IPS DF 19.7 (cell line): ENCODE measurements at places on chromosomes 7 and 10.

GRCh38 chr10:35668865-35669650 is 27.0 kb upstream of the FZD8 start:
- DNase-seq = no peak

GRCh38 chr10:15601819-15602218 is 117.9 kb downstream of the ITGA8 start:
- DNase-seq = no peak

DNA sequence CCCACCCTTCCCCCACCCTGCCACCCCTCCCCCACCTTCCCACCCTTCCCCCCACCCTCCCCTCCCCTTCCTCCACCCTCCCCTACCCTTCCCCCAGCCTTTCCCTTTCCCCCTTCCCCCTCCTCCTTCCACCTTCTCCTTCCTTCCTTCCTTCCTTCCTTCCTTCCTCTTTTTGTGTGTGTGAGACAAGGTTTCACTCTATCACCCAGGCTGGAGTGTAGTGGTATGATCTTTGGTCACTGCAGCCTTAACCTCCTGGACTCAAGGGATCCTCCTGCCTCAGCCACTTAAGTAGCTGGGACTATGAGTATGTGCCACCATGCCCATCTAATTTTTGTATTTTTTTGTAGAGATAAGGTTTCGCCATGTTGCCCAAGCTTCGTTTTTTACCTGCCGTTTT is 35.2 kb downstream of the CYP17A1 start:
- DNase-seq = no peak

DNA sequence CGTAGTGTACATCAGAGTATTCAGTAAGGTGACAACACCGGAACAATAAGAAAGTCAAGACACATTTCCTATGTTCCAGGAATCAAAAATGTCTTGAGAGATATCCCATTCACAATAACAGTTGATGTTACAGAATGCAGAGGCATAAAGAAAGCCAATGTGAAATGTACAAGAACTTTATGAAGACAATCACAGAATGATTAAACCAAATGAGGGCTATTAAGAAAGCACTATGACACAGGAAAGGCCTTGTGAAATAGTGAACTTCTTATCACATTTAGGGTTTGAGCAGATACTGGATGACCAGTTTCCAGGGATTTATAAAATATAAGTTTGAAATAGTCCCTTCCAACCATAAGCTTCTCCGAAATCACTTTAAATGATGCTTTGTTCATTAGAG is 52.7 kb downstream of the VWDE start:
- no peak for DNase-seq

- DNase-seq = no peak
These were observed 92.2 kb downstream of the SPDYE5 start for GRCh38 chr7:75584354-75584753.

DNA sequence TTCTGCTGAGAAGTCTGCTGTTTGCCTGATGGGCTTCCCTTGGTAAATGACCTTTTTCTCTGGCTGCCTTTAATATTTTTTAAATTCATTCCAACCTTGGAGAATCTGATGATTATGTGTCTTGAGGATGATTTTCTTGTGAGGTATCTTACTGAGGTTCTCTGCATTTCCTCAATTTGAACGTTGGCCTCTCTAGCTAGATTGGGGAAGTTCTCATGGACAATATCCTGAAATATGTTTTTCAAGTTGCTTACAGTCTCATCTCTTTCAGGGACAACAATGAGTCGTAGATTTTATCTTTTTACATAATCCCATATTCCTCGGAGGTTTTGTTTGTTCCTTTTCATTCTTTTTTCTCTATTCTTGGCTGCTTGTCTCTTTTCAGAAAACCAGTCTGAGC is 208.4 kb downstream of the KIF20B start:
- no peak for DNase-seq

DNA sequence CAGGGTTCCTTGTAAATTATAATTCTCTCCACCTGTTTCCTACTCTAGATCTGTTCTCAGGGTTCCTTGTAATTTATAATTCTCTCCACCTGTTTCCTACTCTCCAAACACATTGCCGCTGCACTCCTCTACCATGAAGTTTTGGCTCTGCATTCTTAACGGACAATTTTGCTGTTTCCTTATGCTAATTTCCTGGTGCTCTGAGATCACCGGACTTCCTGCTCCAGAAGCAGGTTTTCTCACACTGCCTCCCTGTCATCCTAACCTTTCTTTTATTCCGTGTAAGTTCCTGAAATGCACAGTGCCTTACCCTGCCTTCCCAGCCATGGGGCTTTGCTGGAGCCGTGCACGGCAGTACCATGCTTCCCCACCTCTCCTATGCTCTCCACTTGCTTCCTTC is 256.8 kb downstream of the PLXNA4 start:
- no peak for DNase-seq

- DNase-seq = no peak
These were observed 363.3 kb downstream of the TYW1 start for GRCh38 chr7:67359900-67360299.

DNA sequence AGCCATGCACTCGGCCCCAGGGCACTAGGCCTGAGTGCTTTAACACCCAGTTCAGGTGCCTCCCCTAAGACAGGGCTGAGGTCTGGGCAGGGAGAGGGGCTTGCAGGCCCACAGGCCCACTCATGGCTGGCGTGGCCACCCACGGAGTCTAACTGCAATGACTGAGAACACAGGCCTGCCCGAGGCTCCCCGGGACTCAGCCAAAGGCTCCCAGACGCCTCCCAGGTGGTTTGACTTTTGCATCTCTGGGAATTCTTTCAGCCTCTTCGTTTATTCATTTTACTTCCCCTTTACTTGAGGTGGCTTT is 37.3 kb downstream of the PTPRN2 start:
- no peak for DNase-seq

GRCh38 chr7:16498122-16498521 is 28.5 kb upstream of the LRRC72 start:
- DNase-seq = no peak

DNA sequence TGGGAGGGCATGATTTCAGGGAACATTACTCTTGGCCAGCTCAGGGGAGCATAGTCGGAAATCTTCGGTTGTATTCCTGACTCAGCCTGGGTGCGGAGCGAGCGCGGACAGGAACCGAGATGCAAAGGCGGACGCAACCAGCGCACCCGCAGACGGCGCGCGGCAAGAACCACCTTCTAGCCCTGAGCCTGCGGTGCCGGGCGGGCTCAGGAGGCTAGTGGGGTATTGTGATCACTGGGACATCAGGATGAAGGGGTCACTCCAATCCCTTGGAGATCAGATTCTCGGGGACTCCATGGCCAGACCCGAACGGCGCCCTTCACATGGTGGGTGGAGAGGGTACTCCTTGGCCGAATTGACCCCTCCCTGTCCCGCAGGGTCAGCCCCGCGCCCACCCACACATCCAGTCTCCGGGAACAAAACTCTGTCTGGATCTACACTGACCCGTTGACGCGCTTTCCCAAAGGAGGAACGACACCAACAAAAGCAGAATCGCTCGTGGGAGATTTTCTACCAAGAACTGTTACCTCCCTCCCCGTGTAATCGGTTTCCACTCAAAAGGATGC is 730.5 kb downstream of the ZWINT start:
- no peak for DNase-seq

- DNase-seq = no peak
These were observed 112.7 kb downstream of the SLIT1 start for GRCh38 chr10:97072851-97073665.

DNA sequence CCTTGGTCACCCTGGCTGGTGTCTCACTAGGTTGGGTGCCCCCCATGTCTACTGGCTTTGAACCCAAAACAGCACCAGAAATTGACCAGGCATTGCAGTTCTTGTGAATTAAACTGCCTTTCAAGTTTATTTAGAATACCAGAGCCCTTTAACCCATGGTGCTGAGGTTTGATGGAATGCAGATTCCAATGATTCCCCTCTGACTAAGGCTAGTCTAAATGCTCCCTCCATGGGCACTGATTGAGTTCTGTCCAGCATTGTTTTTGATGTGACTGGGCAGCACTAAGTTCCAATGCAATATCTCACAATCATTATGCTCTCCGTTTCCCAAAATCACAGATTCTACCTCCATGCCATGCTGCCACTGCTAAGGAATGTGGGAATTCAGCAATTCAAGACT is 1047.4 kb upstream of the LRRN3 start:
- DNase-seq = no peak

- no peak for DNase-seq
These were observed 41.7 kb upstream of the NRF1 start for GRCh38 chr7:129569811-129570215.

DNA sequence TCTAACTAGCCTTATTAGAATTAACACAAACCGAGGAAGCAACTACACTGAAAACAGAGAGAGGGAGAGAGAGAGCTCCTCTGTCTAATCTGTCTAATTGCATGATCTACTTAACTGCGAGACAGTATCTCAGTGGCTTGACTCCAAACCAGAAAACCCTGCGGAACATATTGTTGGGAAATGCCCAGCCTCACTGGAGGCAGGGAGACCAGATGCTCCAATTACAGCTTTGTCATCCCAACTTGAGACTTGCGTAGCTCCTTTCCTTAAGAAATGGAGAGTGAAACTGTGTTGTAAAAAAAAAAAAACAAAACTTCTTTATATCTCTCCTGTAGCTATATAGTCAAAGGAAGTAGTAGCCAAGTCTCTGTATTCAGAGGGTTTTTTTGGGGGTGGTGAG is 52.0 kb upstream of the ZNRF2 start:
- DNase-seq = no peak

DNA sequence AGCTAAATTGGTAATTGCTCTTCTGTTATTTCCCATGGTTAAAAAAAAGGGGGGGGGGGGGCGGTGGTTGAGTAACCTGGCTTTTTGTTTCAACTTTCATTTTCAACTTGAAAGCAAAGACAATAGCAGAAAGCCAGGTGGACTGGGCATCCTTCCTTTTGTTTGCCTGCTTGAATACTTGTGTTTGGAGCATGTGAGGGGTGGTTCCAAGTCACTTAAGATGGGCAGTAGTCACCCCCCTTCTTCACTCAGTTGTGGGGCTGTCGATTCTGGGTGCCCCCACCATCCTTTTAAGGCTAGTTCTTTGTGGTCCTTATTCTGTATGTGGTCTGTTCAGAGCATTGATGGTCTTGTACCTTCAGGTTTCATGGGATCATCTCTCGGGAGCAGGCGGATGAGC is 165.6 kb upstream of the PRR15 start:
- DNase-seq = no peak

GRCh38 chr10:81959016-81959415 is 84.0 kb downstream of the NRG3 start:
- no peak for DNase-seq

DNA sequence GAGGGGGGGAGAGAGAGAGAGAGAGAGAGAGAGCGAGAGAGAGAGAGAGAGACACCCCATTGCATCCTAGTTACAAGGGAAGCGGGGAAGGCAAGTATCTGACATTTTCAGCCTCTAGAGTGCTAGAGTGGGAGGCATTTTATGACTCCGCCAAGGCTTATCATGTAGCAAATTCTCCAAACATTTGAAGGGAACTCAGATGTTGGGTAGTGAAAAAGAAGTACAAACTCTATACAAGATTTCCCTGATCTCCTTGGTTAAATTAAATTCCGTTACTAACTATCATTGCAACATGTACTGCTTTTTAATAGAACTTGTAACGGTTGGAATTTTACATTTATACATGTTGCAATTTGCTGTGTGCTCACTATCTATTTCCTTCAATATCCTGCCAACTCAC is 83.4 kb upstream of the FAM3C start:
- no peak for DNase-seq

GRCh38 chr10:112558476-112559142 is 111.6 kb downstream of the VTI1A start:
- no peak for DNase-seq

- no peak for DNase-seq
These were observed 122.4 kb upstream of the PCBD1 start for GRCh38 chr10:71010730-71011129.

- no peak for DNase-seq
These were observed 46.4 kb upstream of the HABP2 start for GRCh38 chr10:113506476-113506875.

DNA sequence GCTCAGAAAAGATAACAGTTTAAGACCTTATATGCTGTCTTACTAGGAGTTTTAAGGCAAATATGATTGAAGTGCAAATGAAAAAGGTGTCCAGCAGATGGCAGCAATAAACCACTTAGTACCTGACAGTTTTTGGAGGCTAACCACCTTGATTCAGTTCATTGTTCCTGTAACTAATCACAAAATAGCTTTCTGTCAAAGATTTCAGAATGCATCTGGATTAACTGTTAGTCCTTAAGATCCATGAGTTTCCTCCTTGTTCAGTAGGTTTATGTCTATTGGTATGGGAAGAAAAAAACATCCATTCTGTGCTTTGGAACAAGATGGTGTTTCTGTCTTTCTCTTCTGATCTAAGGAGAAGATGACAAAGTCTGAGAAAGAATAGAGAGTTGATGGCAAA is 46.6 kb downstream of the CCSER2 start:
- no peak for DNase-seq

GRCh38 chr7:33511778-33512177 is 382.4 kb downstream of the BBS9 start:
- DNase-seq = no peak

- no peak for DNase-seq
These were observed 91.0 kb downstream of the ANKIB1 start for GRCh38 chr7:92336662-92337340.

- no peak for DNase-seq
These were observed 335.6 kb upstream of the HGF start for GRCh38 chr7:82105463-82105862.
